ENCODE measurements at places on chromosomes 12 and 14.
A peak's percentile ranks its signal among the peaks of the same experiment; 100 is the strongest.

- DNase-seq: no peak
These were observed 799 bp downstream of the ZNF219 start for GRCh38 chr14:21097636-21098075.

- DNase-seq: peak; percentile 62
These were observed 46.7 kb downstream of the PDE3A start for GRCh38 chr12:20415028-20415427.

GRCh38 chr14:75127903-75128595 lies 1.2 kb upstream of the NEK9 start:
- DNase-seq: no peak

DNA sequence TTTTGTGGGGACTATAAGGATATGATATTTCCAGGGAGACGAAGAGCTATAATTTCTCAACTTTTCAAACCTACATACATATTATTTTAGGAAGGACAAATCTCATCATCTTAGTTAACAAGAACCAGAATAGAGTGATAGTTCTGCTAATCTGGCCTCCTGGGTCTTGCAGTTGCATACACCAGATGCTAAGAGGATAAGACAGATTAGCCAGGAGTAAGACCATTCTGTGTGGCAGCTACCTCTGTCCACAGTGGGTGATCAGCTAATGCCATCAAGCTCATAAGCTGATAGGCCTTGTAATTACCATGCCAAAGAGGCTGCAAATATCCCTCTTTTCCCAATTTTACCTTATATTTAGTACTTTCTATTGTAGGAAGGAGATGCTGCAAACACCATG lies 776.8 kb downstream of the NRXN3 start:
- DNase-seq: no peak

DNA sequence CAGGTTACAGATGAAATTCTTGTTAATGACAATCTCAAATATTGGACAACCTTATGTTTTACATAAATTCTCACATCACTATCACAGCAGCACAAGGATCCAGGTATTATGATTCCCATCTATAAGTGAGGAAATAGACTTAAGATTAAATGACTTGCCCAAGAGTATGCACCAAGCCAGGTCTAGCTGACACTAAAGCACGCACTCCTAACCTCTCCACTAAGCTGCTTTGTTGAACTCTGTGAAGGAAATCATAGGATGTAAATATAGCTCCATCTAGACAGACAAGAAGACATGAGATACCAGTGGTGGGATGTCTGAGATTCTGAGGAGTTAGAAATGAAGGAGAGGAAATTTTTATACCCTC lies 87.9 kb downstream of the PHLDA1 start:
- DNase-seq: no peak

DNA sequence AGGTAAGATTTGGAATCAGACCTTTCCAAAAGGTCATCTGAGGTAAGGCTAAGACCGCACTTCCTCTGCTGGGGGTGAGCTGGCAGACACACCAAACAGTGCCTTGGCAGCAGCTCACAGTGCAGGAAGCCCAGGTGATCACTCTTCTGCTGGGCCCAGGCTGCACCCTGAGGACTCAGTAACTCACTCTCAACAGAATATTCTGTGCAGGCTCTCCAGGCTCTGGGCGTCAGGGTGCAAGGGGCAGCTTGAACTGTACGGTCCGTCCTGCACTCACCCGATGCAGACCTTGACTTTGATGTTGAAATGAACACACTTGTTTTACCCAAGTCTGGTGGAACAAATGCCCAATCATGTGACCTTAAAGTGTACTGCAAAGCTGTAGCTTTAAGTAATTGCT lies 6.0 kb downstream of the ALKBH2 start:
- no peak for DNase-seq

DNA sequence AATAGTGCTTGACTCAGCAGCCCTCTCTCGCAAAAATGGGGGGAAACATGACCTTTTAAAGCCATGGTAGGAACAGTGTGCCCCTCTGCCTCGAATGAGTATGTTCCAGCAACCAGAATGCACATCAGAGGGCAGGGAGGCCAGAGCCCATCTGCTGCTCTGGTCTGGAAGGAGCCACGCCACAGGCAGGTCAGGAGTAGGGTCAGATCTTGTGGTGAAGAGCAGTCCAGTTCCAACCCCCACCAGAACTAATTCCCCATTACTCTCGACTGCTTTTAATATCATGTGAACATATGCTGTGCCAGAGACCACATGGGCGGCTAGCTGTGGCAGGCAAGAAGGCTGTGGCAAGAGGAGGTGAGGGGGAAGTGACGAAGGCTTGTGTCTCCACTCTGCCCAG lies 34.6 kb upstream of the TMX1 start:
- DNase-seq: no peak

DNA sequence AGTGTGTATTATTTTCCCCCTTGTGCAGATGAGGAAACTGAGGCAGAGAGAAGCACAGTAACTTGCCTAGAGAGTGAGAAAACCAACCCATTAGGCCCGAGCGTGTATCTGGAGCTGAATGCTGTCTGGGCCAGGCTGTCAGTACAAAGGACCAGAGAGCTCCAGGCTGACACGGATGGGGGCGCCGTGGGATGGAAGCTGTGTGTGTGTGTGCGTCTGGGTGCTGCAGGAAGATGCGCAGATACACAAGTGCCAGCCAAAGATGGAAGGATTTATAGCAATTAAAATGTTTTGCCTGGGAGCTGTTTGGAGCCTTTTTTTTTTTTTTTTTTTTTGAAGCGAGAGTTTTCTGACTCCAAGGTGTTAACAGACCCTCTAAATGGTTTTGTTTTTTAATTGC lies 53.7 kb upstream of the GPATCH2L start:
- no peak for DNase-seq

DNA sequence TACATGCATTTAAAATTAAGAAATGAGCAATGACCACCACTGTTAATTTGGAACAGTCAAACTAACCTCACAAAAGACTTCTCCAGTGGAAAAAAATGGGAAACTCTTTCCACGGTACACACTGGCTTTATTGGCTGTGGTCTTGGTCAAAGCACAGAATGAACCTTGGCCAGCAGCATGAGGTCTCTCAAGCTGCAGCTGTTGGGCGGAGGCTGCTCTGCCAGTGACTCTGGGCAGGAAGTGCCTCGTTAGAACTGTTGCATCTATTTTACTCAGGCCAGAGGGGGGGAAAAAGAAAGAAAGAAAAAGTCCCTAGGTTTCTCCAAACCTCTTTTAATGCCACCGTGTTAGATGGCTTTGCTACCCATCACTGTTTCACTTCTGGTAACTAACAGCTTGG lies 279.8 kb upstream of the DIO2 start:
- no peak for DNase-seq
